Stimulated activated CD4-positive, alpha-beta T cell treated with anti-CD3 and anti-CD28 coated beads, Interleukin-15, amount 100 ng/mL, for 1 hour (primary cell): ENCODE measurements at places on chromosomes 5 and 9.

DNA sequence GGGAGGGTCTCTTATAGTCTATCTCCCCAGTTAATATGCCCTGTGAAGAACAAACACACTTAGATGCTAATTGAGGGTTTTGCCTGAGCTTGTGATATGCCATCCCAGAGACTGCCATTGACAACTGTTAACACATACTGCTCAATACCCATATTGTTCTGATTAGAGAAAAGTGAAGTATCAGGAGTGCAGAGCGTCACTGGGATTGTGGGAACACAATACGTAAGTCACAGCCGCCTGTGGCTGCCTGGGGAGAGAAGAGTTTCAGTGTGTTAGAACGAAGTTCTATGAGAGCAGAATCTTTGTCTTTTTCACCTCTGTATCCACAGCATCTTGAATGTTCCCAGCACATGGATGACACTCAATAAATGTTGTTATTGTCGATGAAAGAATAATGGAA lies 110.2 kb downstream of the MEF2C start:
- DNase-seq = no peak

- DNase-seq = no peak
These were observed 35.1 kb downstream of the TGFBI start for GRCh38 chr5:136063778-136064465.

DNA sequence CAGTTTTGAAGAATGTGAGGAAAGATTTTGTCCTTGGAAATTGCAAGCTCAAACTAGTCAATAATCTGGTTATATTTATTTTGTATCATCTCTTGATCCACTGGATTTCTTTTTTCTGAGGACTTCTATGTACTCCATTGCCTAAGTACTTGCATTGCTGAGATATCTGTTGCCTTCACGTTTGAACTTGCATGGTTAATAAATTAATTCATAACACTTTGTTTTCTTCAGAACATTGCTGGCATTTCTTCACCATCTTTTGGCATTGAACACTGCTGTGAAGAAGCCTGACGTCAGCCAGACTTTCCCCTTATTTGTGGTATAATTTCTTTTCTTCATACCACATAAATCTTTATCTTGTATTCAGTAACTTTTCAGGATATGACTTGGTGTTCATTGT lies 246.0 kb upstream of the KIF2A start:
- DNase-seq = no peak

- DNase-seq = no peak
These were observed 19.8 kb upstream of the TARS1 start for GRCh38 chr5:33420946-33421345.

DNA sequence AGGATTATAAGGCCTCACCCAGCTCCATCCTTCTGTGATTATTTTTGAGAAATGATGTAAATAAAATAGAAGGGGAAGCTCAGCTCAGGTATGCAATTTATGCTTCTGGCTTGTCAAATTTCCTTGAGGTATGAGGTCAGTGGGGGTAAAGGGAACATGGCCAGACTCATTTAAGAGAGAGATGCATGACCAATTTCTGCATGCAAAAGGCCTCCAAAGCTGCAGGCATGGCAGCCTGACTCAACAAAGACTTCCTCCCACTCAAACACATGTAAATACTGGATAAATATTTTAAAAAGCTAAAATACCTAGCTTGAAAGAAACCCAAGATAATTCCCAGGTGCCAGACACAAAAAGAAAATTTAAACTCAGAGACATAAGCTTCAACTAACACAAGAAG lies 101.4 kb upstream of the SLC1A3 start:
- no peak for DNase-seq

DNA sequence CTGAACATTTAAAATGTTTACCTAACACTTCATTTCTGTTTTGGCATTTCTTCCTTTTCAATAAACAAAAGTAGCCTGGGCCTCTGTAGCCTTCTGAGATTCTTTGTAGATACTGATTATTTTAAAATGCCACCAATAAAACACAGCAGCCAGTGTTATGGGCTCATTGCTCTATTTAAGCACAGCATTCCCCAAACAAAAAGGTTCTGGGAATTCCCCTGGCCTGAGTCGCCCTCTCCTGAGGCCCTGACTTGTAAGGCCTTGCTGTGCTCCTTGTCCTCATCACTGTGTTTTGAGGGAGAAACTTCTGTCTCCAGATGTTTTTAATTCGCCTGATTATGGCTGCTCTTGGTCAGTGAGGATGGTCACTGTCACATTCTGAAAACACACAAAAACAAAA lies 33.0 kb upstream of the CTXN3 start:
- no peak for DNase-seq

- DNase-seq = no peak
These were observed 7.8 kb downstream of the YIPF5 start for GRCh38 chr5:144162686-144163085.

GRCh38 chr5:102911973-102912372 lies 156.9 kb downstream of the PAM start:
- DNase-seq = no peak
